ENCODE measurements at places on chromosomes 4 and X. TPM values are rescaled to one million over a fixed set of nuclear protein-coding genes. Genes with fewer than 3 reads are reported as not detected.

Gene TRIML2
- not detected for polyA plus RNA-seq

Gene CNOT6L
- polyA plus RNA-seq = 32.7 TPM

Gene CCDC110
- 2.4 TPM for polyA plus RNA-seq

DNA sequence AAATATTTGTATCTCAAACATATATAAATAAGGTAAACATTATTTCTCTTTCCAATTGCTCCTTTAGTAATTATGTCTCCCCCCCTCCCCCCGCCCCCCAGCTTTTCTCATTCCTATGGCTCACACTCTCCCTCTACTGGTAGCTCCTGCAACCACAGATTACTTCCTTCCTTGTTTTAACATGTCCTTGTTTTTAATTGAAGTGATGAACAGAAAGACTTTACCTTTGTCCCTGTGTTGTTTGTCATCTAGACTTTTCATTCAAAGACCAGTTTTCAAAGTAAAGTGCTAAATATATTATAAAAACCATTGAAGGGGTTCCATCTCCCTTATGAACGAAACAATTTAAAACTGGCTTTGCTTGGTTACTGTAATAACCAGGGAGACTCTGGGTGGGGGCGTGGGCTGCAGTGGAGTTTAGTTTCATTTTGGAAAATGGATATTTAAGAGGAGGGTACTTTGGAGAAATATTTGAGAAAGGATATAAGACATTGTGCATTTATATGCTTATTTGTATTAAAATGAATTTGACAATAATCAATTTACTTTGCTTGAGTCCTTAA, 352.9 kb downstream of the RAPGEF2 start:
- DNase-seq = peak; percentile 29

DNA sequence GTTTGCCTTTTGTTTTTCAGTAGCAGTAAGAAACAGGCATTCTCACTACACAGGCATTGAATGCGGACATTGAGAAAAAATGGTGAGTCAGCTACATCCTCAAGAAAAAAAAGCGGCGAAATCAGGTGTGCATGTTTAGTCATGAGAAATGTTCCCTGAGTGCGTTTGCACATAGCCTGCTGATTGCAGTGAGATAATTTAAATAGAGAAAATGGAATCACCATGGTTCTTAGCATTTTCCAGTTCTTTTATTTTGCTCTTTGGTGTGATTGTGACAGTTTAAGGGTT, 54.1 kb upstream of the CLDN34 start:
- DNase-seq = no peak

DNA sequence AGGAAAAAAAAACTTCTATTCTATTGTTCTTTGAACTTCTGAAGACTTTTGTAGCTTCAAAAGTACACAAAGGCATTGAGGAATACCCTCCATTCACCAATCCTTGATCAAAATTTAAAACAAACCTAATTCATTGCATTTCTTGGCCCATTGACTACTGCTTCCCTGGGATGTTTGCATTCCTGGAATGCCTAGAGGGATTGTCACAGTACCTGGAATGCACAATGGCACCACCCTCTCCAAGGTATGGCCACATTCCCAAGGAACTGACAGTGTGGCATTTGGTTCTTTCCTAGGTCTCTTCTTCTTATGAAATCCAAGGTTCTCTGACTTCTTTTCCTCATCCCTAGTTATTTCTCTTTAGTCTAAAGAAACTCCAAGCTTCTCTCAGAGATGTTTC, 600.7 kb downstream of the CCSER1 start:
- DNase-seq = no peak

- no peak for DNase-seq
These were observed 94.4 kb downstream of the NPNT start for GRCh38 chr4:105989485-105990242.

DNA sequence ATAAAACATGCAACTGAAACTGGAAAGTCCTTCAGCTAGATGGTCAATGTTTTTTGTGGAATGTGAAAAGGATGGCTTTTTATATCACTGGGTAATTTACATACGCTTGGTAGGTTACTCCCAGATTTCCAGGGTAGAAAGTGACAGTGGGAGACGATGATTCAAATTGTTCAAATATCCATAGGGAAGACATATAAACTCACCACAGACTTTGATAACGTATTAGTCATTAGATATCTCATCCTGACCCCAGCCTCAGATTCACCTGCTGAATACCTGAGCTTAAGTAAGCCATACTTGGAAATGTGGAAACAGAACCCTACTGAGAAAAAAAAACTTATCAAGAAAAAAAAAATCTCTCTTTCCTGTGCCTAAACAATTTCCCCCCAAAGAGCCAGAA, 169.4 kb downstream of the ZNF674 start:
- DNase-seq = no peak

DNA sequence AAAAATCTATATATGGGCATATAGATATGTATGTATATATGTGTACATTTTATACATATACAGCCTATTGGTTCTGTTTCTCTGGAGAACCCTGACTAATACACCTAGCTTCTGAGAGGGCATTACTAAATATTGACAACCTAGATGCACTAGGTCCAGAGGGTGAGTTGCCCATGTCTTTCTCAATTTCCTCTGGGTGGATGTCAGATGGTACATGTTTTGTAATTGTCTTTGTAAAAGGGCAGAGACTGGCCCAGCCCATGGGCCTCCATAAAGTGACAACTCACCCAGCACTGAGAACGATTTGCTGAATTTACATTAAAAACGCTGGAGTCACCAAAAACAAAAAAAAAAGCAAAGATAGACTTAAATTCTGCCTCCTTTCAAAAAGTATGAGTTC, 198.5 kb upstream of the FAM241A start:
- DNase-seq = no peak

GRCh38 chr4:116531870-116532269, 553.5 kb downstream of the TRAM1L1 start:
- DNase-seq = no peak

- no peak for DNase-seq
These were observed 20.5 kb upstream of the OPN1LW start for GRCh38 chrX:154123241-154124219.

DNA sequence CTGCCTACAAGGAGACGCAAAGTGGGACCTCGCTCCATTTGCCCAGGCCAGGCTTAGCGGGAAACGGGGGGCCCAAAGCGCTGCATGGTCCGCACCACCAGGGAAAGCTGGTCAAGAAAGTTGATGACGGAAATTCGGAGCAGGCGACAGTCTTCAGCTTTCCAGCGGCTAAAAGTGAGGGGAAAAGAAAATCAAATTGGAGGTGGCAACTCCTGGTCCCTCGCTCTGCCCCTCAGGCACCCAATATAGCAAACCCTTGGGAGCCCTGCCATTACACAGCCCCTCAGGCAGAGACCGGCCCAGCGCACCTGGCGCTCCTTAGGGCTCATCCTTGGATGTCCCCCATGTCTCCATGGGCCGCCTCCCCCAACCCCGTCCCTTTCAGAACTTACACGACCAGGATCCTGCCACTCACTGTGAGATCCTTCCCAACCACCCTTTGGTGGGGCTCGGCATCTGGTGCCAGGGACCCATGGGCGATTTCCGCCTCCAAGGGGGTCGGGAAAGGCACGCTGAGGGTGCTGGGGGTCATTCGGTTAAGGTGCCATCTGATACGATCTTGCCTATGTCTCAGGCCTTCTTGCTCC, 1.1 kb downstream of the LAGE3 start:
- no peak for DNase-seq

- no peak for DNase-seq
These were observed 20.2 kb downstream of the IRAK1 start for GRCh38 chrX:153999359-154000037.

All from renal pelvis (tissue), 12 donors.